ENCODE measurements at places on chromosomes 4 and X.

DNA sequence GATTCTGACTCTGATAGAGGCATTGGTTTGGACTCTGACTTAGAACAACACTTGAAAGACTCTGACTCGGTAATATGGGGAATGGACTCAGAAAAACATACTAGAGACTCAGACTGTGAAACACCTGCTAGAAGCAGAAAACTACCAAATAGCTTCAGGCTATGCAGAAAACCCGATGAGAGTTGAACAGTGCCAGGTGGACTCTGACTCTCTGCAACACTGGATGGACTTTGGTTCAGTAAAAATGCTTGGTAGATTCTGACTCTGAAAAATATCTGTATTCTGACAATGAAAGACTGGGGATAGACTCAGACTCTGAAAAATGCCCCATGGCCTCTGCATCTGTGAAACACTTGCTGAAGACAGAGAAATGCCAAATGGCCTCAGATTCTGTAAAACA lies 215.1 kb upstream of the HDX start:
- no peak for DNase-seq

- no peak for DNase-seq
These were observed 514.3 kb downstream of the PCDH7 start for GRCh38 chr4:31234494-31234893.

DNA sequence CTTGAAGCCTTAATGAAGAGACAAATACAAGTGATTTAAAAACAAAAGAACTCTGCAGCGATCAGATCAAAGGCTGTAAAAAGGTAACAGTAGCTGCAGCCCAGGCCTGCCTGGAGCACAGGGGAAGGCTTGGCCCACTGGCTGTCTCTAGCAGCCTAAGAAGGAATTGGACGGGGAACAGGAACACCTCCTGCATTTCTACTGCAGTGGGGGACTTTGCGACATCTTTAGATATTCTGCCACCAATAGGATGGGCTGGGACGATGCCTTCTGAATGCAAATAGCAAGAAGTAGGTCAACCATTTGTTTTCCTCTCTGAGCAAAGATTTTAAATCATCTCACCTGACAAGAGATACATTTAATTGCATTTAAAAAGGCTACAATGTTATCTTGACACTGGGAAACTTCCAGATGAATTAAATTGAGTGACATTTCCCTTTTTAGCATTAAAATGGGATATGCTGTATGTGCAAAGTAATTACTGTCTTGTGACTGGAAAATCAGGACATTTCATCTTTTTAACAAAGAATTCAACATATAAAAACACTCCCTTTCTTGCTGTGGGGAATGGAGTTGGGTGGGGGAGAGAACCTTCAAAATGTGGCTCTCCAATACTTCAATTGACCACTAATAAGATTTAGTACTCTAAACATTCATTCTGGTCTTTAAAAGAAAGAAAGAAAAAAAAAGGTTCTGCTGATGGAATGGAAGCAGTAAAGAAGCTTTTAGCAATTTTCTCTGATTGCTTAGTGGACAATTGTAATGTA lies 70.0 kb downstream of the NYX start:
- no peak for DNase-seq

GRCh38 chrX:153598541-153599191 lies at the start of gene CCNQ:
Gene CCNQ, minus strand, starts transcription at chrX:153599139. Its CDS starts 66 bp downstream, at chrX:153599073.
- DNase-seq: peak; percentile 15

Data from T-helper 17 cell (primary cell).